ENCODE measurements at places on chromosomes 7 and 10. TPM values are rescaled to one million over a fixed set of nuclear protein-coding genes. Genes with fewer than 3 reads are reported as not detected.

Gene PDCD11
- total RNA-seq: 25.9 TPM

Gene ZNF239
- 5.3 TPM for total RNA-seq

GRCh38 chr7:80960244-80960795 is 41.5 kb upstream of the SEMA3C start:
- DNase-seq: no peak

Gene SYT15
- 2.6 TPM for total RNA-seq

DNA sequence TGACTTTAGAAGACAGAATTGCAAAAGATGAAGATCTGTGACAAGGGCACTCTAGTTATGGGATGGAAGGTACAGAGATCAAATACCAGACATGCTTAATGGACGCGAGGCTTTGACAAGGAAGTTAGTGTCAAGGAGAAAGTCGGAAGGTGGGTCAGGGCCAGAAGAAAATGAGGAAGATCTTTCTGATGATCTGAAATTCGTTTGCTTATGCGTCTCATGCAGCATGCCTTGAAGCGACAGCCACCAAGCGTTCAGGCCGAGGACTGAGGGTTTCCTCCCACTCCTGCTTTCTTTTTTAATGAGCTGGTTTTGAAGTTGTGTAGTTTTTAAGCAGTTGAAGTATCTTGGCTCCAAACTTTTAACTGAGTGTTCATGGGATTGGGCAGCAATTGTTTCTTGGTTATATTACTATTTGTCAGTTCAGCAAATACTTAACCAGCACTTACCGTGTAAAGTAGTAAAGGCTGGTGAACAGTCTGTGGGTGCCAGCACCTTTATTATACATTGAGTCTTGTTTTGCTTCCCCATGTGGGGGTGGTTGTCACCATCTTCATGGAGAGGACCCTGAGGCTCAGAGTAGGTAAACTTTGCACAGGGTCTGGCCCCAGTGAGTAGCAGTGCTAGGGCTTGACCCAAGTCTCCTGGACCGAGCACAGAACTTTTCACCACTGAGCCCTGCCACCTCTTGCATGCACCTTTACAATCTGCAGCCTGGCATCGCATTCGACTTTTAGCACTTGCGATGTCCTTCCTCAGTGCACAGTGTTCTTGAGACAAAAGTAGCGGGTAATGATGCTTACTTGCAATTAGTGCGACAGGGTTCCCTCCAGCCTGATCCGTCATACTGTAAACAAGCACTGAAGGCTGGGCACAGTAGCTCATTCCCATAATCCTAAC is 14.3 kb upstream of the BHLHA15 start:
- DNase-seq: no peak

GRCh38 chr7:48617993-48618392 is 306.4 kb upstream of the CDC14C start:
- no peak for DNase-seq

DNA sequence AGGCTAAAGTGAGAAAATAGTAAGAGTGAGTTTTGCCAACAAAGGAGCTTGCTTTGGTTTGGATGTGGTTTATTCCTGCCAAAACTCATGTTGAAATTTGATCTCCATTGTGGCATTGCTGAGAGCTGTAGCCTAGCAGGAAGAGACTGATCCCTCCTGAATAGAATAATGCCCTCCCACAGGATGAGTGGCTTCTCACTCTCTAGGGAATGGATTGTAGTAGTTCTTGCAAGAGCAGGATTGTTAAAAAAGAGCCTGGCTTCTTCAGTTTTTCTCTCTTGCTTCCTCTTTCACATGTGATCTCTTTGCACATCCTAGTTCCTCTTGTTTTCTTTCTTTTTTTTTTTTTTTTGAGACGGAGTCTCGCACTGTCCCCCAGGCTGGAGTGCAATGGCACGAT is 34.4 kb downstream of the ASAH2 start:
- no peak for DNase-seq

All from psoas muscle (tissue), 8 donors.